ENCODE measurements at places on chromosomes 5 and 9. TPM values are rescaled to one million over a fixed set of nuclear protein-coding genes. Genes with fewer than 3 reads are reported as not detected.

- H3K4me1 ChIP-seq, result peaks cover 6% of the 10 kb centered on the region
- no peak overlapping the region for H3K27ac ChIP-seq
- no peak for DNase-seq
- no peaks in the 10 kb centered on the region for H3K36me3 ChIP-seq
- H3K4me3 ChIP-seq, result no peak overlapping the region
- H3K27me3 ChIP-seq, result no peaks in the 10 kb centered on the region
Measured at GRCh38 chr5:127227881-127228280, 62.7 kb upstream of the MEGF10 start.

- no peaks in the 10 kb centered on the region for H3K27me3 ChIP-seq
- no peak for DNase-seq
- no peak overlapping the region for H3K27ac ChIP-seq
- no peaks in the 10 kb centered on the region for H3K4me1 ChIP-seq
- peaks cover 10% of the 10 kb centered on the region for H3K36me3 ChIP-seq
Measured at GRCh38 chr5:43675357-43675756, 72.4 kb downstream of the NNT start.

DNA sequence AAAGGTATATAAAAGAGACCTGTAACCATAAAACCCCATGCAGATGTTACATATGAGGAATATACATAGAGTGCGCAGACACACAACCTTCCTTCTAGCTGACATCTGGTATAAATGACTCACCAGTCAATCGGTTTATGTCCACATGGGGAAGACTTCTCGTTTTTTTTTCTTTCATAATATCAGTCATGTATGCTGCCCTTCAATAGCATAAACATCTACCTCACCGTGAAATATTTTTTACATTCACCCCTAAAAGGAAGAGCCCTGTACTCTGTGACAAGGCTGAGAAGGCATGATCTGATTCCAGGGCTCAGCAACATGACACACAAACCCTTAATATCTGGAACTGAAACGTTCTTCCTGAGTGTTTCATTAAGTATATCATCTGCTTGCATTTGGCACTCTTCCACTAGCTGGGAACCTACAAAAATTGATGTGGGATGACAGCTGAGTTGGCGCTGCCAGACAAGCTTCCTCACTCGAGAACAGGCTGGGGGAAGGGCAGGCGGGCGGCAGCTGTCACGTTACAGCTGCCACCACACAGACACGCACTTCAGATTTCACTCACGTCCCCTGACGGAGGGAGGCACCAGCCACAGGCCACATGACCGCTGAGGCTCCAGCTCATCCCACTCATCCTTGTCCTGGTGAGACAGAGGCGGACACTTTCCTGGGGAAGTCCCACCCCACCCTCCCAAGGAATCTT is 74.2 kb downstream of the SHB start:
- H3K27me3 ChIP-seq, result no peaks in the 10 kb centered on the region
- peak; percentile 92 for DNase-seq
- H3K36me3 ChIP-seq, result no peaks in the 10 kb centered on the region
- no peak overlapping the region for H3K4me3 ChIP-seq
- peaks cover 87% of the 10 kb centered on the region for H3K4me1 ChIP-seq

DNA sequence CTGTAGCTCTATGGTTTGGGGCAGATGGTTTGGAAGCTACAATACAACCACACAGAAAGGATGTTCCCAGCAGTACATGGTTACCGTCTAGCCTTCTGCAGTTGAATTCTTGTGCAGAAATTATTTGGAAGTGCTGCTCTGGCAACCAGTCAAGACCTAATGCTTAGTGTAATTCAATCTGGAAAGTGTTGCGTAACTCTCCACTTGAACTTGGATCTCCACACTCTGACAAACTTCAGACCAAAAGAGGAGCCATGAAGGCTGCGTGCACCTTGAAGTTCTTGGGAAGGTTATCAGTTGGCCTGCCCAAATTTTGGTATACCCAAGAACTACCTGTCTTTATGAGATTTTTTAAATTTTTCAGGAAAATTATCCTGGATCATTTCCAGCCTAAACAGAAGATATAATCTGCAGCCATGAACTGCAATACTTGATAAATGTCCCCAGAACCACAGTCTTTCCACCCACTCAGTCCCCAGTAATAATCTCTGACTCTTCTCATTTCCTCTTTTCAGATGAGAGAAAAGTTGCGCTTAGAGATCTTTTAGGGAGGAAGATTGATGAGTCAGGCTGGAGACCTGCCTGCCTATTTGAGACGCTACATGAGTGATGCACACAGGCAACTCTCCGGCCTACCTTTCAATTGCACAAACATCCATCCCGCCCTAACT is 159.9 kb downstream of the FANCC start:
- no peak for DNase-seq
- H3K36me3 ChIP-seq, result no peaks in the 10 kb centered on the region
- peaks cover 14% of the 10 kb centered on the region for H3K4me1 ChIP-seq
- no peak overlapping the region for H3K4me3 ChIP-seq

The CD274 gene
- 50.1 TPM for polyA plus RNA-seq
